Posterior cingulate gyrus (tissue), 11 donors: ENCODE measurements at places on chromosomes 7 and 10.
A peak's percentile ranks its signal among the peaks of the same experiment; 100 is the strongest.

DNA sequence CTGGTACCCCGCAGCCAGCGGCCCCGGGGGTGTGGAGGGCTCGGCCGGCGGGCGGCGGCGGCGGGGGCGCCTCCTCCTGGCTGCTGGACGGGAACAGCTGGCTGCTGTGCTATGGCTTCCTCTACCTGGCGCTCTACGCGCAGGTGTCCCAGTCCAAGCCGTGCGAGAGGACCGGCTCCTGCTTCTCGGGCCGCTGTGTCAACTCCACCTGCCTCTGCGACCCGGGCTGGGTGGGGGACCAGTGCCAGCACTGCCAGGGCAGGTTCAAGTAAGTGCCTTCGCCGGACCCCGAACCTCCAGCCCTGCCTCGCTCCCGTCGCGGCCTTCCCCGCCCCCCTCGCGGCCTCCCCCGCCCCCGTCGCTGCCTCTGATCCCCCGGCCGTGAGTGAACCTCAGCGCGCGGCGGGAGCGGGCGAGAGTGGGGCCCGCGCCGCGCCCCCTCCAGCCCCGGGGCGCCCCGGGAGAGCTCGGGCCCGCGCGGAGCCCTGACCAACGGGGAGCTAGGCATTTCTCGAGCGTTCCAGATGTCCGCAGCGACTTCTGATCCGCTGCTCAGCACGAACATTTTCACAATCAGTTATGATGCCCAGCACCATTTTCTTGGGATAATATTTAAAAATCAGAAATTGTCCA is 727 bp downstream of the ATRNL1 start:
- peak; percentile 86 for DNase-seq

GRCh38 chr7:36683695-36684357 is 40.5 kb downstream of the AOAH start:
- DNase-seq, result no peak

DNA sequence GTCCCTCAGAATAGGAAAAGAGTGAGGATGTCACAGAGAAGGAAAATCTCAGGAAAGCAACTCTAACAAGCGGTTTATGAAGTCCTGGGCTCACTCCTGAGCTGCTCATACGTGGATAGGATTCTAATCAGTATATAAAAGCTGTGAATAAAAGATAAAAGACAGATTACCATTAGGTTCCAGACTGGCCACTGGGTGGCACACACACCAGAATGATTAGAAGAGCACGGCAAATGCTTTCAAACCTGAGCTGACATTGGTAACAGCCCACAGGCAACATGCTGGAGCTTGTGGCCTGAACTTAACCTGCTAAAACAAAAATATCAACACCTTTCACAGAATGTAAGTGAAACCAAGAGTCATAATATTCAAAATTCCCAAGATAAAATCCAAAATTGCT is 370.8 kb downstream of the GRID1 start:
- peak; percentile 38 for DNase-seq

DNA sequence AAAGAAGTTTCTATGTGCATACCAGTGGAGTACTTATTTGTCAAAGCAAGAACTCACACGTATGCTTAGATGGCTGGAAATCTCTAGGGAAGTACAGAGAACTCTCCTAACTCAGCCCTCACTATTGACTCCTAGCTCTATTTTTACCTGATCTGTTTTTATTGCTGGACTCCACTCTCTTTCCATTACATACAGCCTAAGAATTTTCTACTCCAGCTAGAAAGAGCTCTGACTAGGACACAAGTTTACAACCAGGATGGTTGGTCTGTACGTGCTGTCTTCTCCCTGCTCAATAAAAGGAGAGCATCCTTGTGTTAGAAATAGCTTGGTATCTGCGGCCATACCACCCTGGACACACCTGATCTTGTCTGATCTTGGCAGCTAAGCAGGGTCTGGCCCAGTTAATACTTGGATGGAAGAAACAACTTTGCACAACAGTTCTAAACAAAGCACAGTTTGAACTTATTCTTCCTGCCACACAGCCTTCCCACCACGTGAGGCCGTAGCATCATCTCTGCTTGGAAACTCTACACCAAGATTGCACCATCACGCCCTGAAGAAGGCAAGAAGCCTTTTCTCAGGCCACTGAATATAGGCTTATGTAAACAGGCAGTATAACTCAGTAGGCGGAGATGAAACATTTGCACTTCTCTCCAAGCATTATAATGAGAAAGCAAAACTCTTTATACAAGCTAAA is 50.7 kb downstream of the KCNMA1 start:
- DNase-seq, result no peak

- peak; percentile 77 for DNase-seq
Measured at GRCh38 chr10:103276896-103277712, at the start of gene INA. TSS of gene INA (plus strand) at chr10:103277138. CDS start at chr10:103277212, 74 bp downstream.

DNA sequence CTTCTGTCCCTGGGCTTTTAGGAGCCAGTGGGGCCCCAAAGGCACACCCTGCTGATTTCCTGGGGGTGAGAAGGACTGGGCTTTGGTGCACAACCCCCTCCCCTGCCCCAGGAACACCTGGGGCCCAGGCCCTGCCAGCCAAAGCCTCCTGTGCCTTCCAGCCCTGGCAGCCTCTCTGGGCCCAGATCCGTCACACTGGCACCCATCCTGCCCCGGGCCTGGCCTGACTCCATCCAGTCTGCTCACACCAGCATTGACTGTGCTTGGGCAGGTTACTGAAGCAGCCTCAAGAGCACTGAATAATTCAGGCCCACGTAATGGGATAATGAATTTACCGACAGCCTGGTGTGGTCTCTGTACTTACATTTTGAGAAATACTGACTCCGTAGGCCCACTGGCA is 12.0 kb upstream of the COMTD1 start:
- no peak for DNase-seq

- no peak for DNase-seq
Measured at GRCh38 chr7:99000196-99000903, 122.0 kb downstream of the TRRAP start.

DNA sequence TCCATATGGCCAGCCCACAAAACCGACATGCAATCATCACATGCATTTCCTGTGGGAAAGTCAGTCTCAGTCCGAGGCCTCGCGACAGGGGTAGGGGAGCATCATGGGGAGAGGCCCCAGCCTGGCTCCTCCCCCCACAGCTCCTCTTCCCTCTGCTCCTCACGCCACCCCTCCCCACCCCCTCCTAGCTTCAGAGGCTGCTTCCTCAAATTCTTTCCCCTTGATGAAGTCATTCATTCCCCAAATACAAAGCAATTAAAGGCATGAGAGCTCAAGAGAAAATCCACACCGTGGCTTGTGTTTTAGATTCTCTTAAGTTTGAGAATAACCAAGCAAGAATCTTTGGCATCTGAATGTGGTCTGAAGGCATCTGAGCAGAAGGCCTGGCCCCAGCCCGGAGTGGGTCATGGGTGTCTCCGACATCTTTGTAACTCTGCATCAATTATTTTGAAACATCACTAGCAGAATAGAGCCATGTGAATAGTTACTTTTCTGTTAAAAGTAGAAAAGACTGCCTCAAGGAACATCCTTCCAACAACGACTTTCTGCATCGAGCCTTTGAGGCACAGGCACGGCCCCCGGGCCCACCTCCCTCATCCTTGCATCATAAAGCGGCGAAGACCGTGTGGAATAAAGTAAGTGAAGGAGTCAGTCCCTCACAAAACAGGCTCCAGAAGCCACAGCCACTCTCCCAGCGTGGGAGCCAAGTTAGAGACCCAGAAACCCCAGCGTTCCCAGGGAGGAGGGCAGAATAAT is 90.9 kb downstream of the DIP2C start:
- DNase-seq, result no peak

DNA sequence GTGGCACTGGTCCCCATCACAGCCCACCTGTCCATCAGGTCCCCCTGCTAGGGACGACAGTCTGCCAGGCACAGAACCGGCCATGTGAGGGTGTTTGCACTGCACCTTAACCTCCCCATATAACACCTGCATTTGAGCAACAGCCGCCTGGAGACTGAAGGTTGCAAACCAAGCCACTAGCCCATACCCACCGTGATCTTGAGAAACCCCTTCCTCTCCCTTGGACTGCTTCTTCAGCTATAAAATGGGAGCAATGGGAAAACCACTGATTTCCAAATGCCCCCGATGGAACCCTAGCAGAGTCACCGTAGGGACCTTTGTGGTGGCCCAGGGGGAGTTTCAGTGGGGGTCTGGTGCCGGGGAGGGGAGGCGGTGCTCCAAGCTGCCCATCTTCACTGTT is 120.1 kb downstream of the NPTX2 start:
- DNase-seq, result no peak

GRCh38 chr7:67989142-67989541 is 992.5 kb downstream of the TYW1 start:
- DNase-seq, result no peak

GRCh38 chr7:136359333-136359903 is 382.3 kb upstream of the MTPN start:
- no peak for DNase-seq

- no peak for DNase-seq
Measured at GRCh38 chr7:74525881-74526280, 72.2 kb downstream of the GTF2IRD1 start.

DNA sequence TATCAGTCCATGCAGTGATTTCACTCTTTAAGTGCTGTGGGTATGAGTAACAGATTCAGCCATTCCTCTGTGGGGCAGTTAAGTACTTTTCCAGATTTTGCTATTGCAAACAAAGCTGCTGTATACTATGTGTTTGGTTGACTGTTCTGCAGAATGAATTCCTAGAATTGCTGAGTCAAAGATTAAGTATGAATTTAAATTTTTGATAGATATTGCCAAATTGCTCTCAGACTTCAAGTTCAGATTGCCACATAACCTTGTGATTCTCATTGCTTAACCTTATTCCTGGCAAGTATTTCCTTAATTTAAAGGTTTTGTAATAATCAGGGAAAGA is 21.6 kb upstream of the SAR1A start:
- DNase-seq, result no peak

GRCh38 chr7:29458933-29459332 is 104.7 kb upstream of the PRR15 start:
- DNase-seq, result no peak

- DNase-seq, result no peak
Measured at GRCh38 chr7:29839921-29840320, 33.6 kb downstream of the WIPF3 start.

DNA sequence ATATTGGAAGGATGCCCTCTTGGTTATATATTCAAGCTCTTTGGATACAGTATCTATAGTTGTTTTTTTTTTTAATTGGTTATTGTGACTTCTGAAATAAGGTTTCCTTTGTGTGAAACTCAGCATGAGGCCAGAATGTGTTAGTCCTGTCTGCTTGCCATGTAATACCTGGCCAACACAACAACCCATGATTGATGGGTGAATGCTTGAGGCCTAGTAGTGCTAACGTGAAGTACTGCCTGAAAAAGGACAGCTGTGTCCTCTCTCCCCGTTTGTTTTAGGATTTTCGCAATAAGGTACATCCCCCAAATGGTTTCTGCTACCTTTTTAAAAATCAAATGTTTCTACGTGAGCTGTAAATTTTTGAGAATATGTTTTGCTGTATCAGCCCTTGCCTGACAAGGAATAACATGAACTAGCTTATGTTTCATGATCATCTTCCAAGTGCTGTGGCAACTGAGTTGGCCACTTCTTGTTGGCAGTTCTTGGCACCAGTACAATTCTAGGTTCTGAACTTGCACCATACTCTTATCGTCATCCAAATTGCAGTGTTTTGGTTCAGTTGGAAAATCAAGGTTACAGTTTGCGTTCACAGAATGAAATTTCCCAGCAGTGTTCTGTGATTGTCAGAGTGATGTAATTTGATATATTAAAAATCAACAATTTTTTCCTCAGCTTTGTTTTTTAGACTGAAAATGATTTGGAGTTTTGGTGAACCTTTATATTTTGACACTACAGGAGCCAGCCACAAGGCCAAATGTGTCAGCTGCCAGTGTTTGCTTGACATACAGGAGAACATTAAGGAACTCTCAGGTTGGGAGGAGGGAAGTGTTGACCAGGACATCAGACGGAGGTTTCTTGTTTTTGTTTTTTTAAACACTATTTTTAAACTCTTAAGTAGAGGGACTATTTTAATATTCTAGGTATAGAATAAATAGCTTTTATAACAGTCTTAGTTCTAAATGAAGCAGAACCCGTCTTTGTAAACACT is 13.5 kb upstream of the ASCC1 start:
- DNase-seq, result no peak

DNA sequence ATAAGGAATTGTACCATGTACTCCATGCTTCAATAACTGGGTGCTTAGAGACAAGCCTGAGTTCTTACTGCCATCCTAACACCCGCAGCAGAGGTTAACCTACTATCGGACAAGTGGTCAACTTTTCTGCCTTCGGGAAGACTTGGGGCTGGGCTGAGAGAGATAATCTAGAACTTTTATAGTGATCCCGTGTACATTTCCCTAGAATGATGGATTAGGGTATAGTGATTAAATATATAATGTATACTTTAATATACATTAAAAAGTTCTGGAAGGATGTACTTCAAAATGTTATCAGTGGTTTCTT is 12.2 kb upstream of the HNRNPF start:
- no peak for DNase-seq
